Kidney (tissue), 22 donors: ENCODE measurements at places on chromosomes 7 and 10. TPM values are rescaled to one million over a fixed set of nuclear protein-coding genes. Genes with fewer than 3 reads are reported as not detected.

The GIMAP5 gene
- polyA plus RNA-seq: 21.2 TPM

The AASS gene
- polyA plus RNA-seq: 4.9 TPM

GRCh38 chr10:80268266-80268665, 21.2 kb downstream of the MAT1A start:
- no peak for DNase-seq

DNA sequence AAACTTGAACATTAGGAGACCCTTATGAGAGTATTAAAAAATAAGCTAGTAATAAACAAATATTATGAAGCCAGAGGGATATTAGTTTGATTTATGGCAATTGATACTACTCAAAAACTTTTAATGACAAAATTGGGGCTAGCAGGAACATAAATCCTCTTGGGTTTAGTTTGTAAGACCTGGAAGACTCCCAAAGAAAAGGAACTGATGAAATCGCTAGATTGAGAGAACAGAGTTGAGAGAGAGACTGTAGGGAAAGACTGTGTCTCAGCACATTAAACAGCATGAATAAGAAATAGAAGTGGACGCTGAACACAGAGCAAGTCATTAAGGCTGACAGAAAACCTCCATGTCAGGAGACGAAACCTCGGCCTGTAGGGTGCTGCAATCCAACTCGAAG, 56.4 kb downstream of the ICA1 start:
- DNase-seq: no peak

The HIPK2 gene
- polyA plus RNA-seq: 9.6 TPM

DNA sequence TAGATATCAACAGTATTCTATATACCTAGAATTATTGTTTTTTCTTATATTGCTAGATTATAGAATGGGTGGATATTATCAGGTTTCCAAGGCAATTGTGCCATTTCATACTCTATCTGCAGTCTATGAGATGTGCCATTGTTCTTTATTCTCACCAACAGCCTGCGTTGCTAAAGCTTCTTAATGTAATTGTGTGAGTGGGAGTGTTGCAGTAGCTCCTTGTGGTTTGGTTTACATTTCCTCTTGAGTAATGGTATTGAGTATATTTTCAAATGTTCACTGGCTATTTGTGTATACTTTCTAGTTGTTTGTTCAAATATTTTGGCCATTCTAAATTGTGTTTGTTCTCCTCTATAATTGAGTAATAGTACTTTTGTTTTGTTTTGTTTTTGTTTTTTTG, 199.2 kb downstream of the TFEC start:
- DNase-seq: no peak

DNA sequence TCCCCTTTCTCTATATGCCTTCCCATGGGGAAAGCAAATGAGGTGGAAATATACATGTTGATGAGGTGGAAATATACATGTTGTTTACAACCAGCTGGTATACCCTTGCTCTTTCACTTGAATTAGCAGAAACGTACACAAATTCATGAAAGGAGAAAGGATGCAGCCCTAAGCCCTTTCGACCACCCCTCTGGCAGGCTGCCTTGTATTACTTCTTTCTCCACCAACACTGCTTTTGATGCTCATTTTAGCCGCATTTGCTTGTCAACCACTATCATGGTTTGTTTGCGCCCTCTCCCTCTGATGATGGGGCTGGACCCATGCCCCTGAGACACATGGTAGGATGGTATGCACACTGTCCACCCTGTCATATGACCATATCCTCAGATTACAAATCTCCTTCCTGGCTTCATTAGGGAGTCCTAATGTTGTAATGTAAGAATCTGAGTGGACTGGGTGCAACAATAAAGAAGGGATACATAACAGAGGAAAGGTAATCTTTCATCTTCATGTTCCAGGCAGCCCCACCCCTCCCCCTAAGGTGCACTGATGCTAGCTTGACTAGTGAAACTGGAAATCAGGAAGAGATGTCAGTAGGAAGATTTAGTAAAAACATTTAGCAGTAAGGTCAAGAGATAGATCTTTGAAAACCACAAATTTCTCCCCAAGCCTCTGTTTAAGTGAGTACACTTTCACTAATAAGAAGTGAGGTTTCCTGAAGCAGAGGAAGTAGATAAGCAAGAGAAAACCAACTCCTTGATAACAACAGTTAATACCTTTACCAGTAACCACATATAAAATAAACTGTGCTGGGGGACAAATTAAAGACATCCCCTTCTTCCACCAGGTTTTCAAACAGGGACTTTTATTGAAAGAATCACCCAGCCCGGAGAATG, 536.8 kb upstream of the NRP1 start:
- no peak for DNase-seq

- DNase-seq: no peak
These were observed 6.3 kb downstream of the RINT1 start for GRCh38 chr7:105538339-105538738.

GRCh38 chr10:21464134-21464533, 61.3 kb downstream of the SKIDA1 start:
- DNase-seq: no peak

- no peak for DNase-seq
These were observed 159.1 kb downstream of the CREB5 start for GRCh38 chr7:28571405-28571804.

- DNase-seq: no peak
These were observed 567.0 kb downstream of the GFRA1 start for GRCh38 chr10:115706026-115706425.
